Aorta (tissue), 5 donors: ENCODE measurements at places on chromosomes 5 and 9.
A peak's percentile ranks its signal among the peaks of the same experiment; 100 is the strongest.

- peak overlapping the region; percentile 81 for H3K4me3 ChIP-seq
- no peak overlapping the region for H3K27ac ChIP-seq
- no peaks in the 10 kb centered on the region for H3K27me3 ChIP-seq
- no peaks in the 10 kb centered on the region for H3K4me1 ChIP-seq
Measured at GRCh38 chr5:9544502-9545135, 1.3 kb downstream of the SEMA5A start.

- no peaks in the 10 kb centered on the region for H3K27me3 ChIP-seq
- H3K27ac ChIP-seq = no peak overlapping the region
- no peaks in the 10 kb centered on the region for H3K36me3 ChIP-seq
Measured at GRCh38 chr5:134477462-134478245, 47.8 kb upstream of the JADE2 start.

- H3K4me3 ChIP-seq = no peak overlapping the region
- no peaks in the 10 kb centered on the region for H3K36me3 ChIP-seq
- no peak overlapping the region for H3K27ac ChIP-seq
Measured at GRCh38 chr5:140996060-140996459, 29.8 kb downstream of the PCDHAC2 start.

- no peak overlapping the region for H3K4me3 ChIP-seq
- no peaks in the 10 kb centered on the region for H3K36me3 ChIP-seq
- DNase-seq = no peak
- no peaks in the 10 kb centered on the region for H3K4me1 ChIP-seq
Measured at GRCh38 chr5:41281215-41281810, 68.0 kb upstream of the C6 start.

GRCh38 chr5:95392593-95393182 is 1.5 kb downstream of the FAM81B start:
- no peaks in the 10 kb centered on the region for H3K27me3 ChIP-seq
- no peak overlapping the region for H3K4me3 ChIP-seq
- H3K36me3 ChIP-seq = no peaks in the 10 kb centered on the region
- no peaks in the 10 kb centered on the region for H3K4me1 ChIP-seq
- DNase-seq = no peak

- H3K36me3 ChIP-seq = peaks cover 6% of the 10 kb centered on the region
- no peaks in the 10 kb centered on the region for H3K27me3 ChIP-seq
- no peak overlapping the region for H3K27ac ChIP-seq
- H3K4me1 ChIP-seq = no peaks in the 10 kb centered on the region
- H3K4me3 ChIP-seq = no peak overlapping the region
Measured at GRCh38 chr9:2055203-2055658, 40.1 kb downstream of the SMARCA2 start.

DNA sequence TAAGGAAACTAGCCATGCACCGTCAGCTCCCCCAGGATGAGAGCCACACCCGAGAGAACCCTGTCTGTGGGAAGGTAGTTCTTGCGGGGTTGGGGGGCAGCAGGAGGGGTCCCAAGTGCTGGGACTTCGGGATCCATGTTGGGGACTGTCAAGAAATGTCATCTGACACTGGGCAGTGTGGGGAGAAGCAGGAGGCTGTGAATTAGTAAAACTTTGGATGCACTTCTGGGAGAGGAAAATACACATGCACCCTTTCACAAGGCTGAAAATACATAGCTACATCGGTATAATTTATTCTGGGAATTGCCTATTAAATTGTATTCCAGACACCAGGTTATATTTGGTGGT is 109.6 kb upstream of the RPS23 start:
- H3K4me1 ChIP-seq = no peaks in the 10 kb centered on the region
- H3K36me3 ChIP-seq = no peaks in the 10 kb centered on the region

DNA sequence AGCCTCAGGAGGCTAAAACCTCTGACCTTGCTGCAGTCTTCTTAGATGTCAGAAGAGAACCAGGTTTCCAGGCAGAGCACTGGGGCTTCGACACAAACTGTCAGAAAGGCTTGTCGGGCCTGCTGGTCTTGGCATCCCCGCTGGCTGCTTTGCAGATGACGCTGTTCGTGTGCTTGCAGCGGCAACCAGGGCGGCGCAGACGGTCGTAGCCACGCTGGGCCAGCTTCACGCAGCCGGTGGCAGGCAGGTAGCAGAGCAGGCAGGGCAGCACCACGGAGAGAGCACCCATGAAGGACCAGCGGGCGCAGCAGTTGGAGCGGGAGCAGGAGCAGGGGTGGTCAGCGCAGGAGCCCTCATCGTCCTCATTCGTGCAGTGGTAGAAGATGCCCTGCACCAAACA is 10.7 kb downstream of the SPRY4 start:
- H3K27ac ChIP-seq = no peak overlapping the region
- H3K4me1 ChIP-seq = peaks cover 11% of the 10 kb centered on the region
- no peak overlapping the region for H3K4me3 ChIP-seq
- no peaks in the 10 kb centered on the region for H3K27me3 ChIP-seq
- H3K36me3 ChIP-seq = peaks cover 5% of the 10 kb centered on the region

- no peak for DNase-seq
- no peak overlapping the region for H3K4me3 ChIP-seq
- H3K36me3 ChIP-seq = no peaks in the 10 kb centered on the region
- no peaks in the 10 kb centered on the region for H3K27me3 ChIP-seq
Measured at GRCh38 chr9:121107029-121107428, 32.3 kb downstream of the CNTRL start.

- H3K4me1 ChIP-seq = no peaks in the 10 kb centered on the region
- no peak overlapping the region for H3K4me3 ChIP-seq
- H3K27me3 ChIP-seq = no peaks in the 10 kb centered on the region
- H3K27ac ChIP-seq = no peak overlapping the region
- H3K36me3 ChIP-seq = no peaks in the 10 kb centered on the region
Measured at GRCh38 chr9:71384343-71384742, 262.9 kb upstream of the TRPM3 start.

- no peak for DNase-seq
- H3K4me1 ChIP-seq = no peaks in the 10 kb centered on the region
- H3K4me3 ChIP-seq = no peak overlapping the region
Measured at GRCh38 chr5:39447059-39447458, 22.3 kb upstream of the DAB2 start.

DNA sequence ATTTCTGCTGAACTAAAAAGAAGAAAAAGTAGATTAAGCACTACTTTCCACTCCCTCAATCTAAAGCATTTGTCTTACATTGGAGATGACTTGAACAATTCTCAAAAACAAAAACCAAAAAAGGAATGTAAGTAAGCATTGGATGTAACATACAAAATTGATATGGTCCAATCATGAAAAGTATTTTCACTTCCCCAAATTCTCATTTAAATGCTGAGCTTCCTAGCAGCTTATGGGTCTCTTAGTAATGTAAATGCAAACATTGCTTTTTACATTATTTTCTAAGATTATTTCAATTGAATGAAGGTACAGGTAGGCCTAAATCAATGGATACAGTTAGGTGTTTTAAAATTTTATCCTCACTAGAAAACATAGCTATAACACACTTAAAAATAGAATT is 20.0 kb downstream of the ANKH start:
- no peak overlapping the region for H3K27ac ChIP-seq
- H3K4me3 ChIP-seq = no peak overlapping the region
- no peaks in the 10 kb centered on the region for H3K4me1 ChIP-seq
- DNase-seq = no peak

DNA sequence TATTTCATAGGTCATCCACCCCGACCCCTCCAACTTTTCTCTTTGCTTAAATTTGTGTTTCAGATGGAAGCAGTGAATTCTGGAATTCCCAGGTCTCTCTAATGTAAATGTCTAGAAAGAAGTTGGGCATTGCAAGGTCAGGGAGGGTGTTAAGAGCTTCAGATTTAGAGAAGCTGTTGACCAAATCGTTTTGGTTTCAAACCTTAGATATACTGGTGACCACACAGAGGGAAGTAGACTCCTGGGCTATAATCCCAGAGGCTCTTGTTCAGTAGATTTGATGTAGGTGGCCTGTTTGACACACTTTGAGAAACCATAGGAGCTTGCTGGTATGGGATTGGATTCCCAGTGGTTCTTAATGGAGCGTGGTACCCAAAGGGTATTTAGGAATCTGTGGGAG is 137.3 kb upstream of the KLF9 start:
- H3K4me1 ChIP-seq = no peaks in the 10 kb centered on the region
- no peaks in the 10 kb centered on the region for H3K36me3 ChIP-seq
- H3K4me3 ChIP-seq = no peak overlapping the region
- no peak for DNase-seq

DNA sequence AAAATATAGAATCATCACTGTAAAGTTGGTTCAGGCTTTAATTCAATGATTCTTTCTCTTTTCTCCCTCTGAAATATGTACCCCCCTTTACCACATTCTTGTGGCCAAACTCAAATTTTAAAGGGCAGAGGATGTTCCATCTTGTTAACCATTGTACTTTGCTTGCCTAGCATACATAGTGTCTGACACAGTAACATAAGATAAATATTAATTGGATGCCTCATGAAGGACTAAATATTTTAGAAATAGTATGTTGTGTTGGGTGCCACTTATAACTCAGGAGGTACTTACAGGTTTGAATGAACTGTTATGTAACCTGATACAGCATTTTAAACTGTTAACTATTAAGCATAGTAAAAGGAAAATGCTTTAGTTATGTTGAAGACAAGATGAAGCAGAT is 71.5 kb downstream of the NIPBL start:
- H3K27ac ChIP-seq = no peak overlapping the region
- peaks cover 4% of the 10 kb centered on the region for H3K4me1 ChIP-seq
- H3K36me3 ChIP-seq = no peaks in the 10 kb centered on the region
- no peak for DNase-seq

- H3K36me3 ChIP-seq = peaks cover 2% of the 10 kb centered on the region
- DNase-seq = no peak
- H3K27me3 ChIP-seq = no peaks in the 10 kb centered on the region
Measured at GRCh38 chr9:137647096-137647714, 28.4 kb downstream of the EHMT1 start.

DNA sequence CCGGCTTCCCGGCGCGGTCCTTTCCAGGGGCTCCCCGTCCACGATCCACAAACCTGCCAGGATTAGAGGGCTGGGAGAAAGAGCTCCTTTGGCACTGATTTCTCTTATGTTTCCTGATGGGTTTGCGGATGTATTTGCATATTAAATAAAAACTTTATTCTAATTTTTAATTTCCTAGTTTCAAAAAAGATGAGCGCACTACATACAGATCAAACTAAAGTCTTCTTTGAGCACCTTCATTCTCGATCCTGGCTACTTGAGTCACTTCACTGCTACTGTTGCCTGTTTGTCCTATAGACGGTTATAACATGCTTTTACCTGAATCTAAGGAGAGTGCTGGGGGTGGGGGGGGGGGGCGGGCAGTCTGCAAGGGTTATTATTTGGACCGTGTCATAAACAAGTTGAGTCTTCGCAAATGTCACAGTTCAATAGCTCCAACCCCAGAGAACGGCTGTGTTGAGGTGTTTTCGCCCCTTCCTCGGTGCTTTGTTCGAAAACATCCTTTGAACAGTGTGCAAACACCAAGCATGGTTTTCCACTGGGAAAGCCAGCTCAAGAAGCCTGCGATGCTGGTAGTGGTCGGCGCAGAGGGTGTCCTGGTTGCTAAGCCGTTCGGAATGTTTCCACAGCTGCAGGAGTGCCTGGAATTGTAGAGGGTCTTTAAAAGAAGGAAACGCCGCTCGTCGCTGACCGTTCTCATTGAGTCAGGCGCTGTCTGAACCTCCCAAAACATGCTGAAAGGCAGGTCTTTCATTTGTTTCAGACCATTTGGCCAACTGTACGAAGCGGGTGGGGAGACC is 1.1 kb upstream of the STK10 start:
- no peaks in the 10 kb centered on the region for H3K4me1 ChIP-seq
- DNase-seq = peak; percentile 53

DNA sequence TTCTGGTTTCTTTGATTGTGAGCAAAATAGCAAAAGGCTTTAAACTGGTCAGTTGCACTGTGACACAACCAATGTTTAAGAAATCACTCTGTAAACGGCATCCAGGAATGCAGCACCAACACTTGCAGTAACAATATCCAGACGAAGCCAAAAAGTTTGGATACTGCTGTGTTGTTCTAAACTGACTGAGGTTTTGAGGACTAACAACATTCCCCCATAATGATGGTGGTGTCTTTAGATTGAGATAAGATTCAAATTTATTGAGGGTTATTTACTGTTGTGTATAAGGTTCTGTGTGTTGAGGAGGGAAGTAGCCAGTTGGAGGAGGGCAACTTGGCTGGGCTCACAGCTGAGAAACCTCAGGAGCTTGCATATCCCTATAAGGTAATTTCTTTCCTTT is 353.6 kb downstream of the BNC2 start:
- H3K4me3 ChIP-seq = no peak overlapping the region
- H3K4me1 ChIP-seq = peaks cover 2% of the 10 kb centered on the region
- no peak for DNase-seq
- H3K27ac ChIP-seq = no peak overlapping the region
- H3K36me3 ChIP-seq = no peaks in the 10 kb centered on the region
- H3K27me3 ChIP-seq = no peaks in the 10 kb centered on the region

DNA sequence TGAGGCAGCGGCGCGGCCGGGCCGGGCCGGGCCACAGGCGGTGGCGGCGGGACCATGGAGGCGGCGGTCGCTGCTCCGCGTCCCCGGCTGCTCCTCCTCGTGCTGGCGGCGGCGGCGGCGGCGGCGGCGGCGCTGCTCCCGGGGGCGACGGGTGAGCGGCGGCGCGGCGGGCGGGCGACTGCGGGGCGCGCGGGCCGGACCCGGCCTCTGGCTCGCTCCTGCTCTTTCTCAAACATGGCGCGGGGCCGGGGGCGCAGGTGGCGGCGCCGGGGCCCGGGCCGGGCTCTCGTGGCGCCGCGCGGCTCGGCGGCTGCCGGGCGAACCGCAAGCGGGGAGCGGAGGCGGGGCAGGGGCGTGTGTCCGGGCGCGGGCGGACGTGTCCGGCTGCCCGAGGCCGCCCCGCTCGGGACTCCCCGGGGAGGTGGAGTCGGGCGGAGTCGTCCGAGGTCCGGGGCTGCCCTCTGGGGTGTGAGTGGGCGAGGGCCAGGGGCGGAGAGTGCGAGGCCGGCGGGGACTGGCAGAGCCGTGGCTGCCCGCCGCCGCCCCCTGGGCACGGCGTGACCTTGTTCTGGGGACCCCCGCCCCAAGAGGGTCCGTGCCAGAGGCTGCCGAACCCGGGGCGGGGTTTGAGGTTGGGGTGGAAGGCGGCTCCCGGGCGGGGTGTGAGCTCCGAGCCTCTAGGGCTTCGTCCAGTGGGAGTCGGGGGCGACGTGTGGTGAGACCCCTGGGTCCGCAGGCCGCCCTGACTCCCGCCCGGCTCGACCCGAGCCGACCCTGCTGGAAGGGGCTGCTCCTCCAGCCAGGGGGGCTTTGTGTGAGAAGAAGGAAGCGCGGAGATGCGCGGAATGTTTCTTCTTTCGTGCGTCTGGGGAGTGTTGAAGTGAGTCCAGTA is 485 bp downstream of the TGFBR1 start:
- H3K4me3 ChIP-seq = peak overlapping the region; percentile 95
- peak overlapping the region; percentile 80 for H3K27ac ChIP-seq
- H3K36me3 ChIP-seq = no peaks in the 10 kb centered on the region
- H3K27me3 ChIP-seq = no peaks in the 10 kb centered on the region
- no peaks in the 10 kb centered on the region for H3K4me1 ChIP-seq

DNA sequence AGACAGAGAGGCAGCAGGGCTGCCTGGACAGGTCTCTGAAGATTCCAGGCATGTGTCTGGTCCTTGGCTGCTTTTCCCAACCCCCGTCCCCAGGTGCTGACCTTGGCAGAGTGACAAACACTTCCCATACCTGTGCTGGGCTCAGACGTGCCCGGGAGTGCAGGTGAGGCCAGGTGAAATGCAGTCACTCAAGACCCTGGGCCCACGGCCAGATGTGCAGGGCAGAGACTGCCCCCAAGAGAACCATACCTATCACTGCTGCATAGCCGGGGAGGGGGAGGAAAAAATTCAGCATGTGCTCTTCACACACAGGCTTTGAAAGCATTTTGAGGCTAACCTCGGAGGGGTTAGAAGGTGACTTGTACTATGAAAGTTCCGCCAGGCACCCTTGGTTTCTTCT is 22.6 kb downstream of the CCNJL start:
- no peaks in the 10 kb centered on the region for H3K36me3 ChIP-seq
- H3K27ac ChIP-seq = no peak overlapping the region
- no peaks in the 10 kb centered on the region for H3K4me1 ChIP-seq
- H3K27me3 ChIP-seq = no peaks in the 10 kb centered on the region
- H3K4me3 ChIP-seq = no peak overlapping the region
